ENCODE measurements at places on chromosomes 11 and 22. TPM values are rescaled to one million over a fixed set of nuclear protein-coding genes. Genes with fewer than 3 reads are reported as not detected.

DNA sequence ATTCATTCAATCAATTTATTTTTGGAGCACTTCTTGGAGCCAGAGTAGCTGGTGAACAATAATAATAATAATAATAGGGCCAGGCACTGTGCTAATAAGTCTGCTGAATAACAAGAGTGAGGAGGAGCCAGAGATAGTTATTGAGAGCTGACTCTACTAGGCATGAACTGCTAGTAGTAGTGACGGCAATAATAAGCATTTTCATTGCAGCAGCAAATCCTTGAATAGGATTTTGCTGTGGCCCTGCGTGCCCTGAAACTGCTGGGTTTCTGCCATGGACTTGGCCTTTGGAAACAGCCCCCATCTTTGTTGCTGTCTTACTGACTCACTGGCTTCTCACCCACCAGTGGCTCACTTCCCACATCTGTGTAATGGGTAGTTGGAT, 545.9 kb downstream of the MIAT start:
- no peak for DNase-seq

DNA sequence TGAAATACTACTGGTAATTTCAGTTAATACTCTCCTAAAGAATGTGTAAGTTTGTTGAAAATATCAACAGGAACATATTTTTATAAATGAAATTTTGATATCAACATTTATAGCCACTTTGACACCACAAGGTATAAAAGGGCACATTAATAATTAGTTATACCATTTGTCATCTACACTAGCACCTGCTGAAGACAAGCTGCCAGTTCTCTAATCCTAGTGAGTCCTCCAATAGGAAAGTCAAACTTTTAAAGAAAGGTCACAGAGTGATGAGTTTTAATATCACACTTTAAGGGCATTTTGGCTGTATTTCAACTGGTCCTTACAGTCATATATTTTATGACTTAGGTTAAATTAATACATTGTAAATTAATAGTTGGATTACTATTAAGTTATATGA, 52.3 kb downstream of the APOL5 start:
- DNase-seq = no peak

The MGAT3 gene
- not detected for total RNA-seq

The PITPNM1 gene
- 4.8 TPM for total RNA-seq

- DNase-seq = no peak
Measured at GRCh38 chr11:45395947-45396346, 109.8 kb upstream of the SYT13 start.

DNA sequence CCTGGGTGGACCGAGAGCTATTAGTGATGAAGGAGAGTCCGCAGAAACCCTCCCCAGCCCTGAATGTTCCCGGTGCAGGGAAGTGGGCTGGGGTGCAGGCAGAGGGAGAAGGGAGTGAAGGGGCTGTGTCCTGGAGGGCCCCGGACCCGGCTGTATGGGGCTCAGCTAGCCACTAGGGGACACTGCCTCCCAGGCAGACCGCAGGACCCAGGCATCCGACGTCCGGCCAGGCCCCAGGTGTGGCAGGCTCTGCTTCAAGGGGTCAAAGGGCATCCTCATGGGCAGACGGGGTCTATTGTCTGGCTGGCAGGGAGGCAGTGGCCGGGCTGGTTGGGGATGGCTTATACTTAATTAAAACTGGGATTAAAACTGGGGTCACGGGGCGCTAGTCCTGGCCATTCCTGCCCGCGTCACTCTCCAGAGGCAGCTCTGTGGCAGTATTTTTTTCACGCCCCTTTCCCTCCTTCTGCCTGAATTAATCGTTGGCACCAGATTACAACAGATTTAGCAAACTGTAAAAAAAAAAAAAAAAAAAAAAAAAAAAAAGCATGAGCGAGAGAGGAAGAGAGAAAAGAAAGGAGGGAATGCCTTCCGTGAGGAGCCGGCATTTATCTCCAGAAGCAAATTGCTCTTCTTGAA, 5.1 kb downstream of the FLRT1 start:
- DNase-seq = peak; percentile 17

The PKP3 gene
- total RNA-seq = 0.68 TPM

DNA sequence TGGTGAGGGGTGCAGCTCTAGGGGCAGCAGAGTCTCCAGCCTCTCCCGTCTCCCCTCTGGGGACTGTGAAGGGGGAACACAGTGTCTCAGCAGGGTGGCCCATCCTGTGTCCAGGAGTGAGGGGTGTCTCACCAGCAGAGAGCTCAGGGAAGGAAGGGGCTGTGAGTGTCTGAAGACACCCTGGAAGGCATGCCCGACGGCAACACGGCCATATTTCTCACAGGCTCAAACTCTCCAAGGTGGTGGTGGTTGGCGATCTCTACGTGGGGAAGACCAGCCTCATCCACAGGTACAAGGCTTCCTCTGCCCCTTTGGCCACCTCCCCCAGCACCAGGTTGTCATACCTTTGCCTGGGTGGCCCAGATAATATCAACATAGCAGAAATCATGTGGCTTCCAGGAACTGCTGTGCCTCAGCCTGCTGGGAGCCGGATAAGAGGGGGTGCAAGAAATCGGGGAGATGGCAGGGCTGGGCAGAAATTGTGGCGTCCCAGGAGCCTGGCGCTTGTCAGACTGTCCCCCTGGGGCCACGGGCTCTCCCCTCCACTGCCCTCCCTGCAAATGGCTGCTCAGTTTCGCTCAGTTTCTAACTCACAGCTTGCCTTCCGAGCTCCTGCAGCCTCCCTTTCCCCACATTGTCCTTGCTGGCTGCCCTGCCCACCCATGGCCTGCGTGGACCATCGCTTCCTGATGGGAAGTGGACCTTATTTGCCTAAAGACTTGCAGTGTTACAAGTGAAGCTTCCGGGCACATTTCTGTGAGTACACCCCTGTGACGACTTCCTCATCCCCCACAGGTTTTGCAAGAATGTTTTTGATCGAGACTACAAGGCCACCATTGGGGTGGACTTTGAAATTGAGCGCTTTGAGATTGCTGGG, 7.2 kb downstream of the RAB36 start:
- DNase-seq = peak; percentile 14

The SLC35C1 gene
- total RNA-seq = 4.8 TPM

The OR51B2 gene
- total RNA-seq = not detected

The APOBEC3A gene
- not detected for total RNA-seq

DNA sequence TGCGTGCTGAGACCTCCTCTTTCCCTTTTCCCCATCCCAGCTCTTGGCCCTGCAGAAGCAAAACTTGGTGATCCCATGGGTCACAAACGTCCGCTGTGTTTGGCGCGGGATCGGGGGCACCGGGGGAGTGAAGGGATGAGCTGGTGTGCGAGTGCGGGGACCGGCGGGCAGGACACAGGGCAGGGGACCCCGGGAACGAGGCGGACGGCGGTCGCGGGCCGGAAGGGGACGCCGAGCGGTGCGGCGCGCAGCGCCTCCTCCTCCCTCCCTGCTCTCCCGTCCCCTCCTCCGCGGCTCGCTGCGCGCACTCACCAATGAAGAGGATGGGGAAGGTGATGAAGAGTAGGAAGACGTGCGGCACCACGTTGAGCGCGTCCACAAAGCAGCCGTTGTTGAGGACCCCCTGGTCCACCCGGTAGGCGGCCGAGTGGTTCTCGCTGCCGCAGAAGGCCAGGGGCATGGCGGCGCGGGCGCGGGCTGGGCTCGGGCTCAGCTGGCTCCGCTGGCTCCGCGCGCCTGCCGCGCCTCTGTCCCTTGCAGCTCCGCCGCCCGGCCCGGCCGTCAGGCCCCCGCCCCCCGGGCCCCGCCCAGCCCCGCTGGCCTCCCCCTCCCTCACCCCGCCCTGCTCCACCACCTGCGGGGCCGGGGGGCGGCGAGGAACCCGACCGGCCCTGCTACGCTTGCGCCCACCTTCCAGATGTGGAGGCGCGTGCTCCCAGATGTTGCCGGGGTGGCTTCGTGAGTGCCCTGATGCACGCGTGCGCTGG, at the start of gene ABCC8:
Gene ABCC8 (minus strand): TSS at position 529 of the 767 bp plus-strand sequence. CDS start 69 bp downstream, at position 460.
- no peak for DNase-seq

The OVOL1 gene
- total RNA-seq = not detected

The CD3D gene
- not detected for total RNA-seq

DNA sequence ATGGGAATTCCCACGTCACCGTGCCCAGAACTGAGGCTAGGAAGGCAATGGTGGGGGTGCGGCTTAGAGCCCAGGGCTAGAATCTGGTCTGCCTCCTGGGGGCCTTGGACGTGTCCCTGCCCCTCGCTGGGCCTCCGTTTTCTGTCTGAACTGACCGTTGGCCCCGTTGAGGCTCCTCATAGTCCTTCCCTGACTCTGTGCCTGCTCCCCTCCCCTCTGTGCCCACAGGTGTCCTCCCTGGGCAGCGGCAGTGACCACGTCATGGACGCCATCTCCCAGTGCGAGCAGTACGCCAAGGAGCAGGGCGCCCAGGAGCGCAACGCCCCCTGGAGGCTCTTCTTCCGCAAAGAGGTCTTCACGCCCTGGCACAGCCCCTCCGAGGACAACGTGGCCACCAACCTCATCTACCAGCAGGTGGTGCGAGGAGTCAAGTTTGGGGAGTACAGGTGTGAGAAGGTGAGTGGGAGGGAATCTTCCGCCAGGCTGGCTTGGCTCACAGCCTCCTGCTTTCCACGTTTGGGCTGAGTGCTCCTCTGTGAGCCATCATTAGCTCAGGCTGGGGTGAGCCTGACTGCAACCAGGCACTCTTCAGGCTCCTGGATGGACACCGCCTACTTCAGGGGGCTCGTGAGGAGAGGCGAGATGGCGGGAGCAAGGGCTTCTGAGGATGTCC, 63.9 kb downstream of the MYO7A start:
- DNase-seq = peak; percentile 71

DNA sequence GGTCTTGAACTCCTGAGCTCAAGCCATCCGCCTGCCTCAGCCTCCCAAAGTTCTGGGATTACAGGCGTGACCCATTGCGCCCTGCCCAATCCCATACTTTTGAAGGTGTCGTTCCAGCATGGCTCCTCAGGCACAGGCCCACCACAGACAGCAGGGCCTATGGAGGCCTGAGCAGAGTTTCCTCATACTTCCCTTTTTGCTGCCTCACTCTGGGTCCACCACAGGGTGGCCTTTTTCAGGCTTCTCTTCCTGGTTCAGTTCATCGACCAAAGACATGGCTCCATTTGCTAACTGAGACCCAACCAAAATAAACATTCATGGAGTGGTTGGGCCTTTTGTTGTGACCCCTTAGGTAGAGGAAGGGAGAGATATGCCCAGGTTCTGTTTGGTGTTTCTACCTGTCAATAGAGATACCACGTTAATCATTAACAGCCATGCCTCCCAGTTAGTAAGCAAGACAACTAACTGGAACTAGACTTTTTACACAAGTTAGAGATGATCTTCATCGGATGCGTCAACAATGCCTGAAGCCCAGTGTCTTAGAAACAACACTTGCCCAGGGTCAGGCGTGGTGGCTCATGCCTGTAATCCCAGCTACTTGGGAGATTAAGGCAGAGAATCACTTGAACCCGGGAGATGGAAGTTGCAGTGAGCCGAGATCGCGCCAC, 35.1 kb downstream of the TRIOBP start:
- DNase-seq = no peak

- DNase-seq = peak; percentile 2
Measured at GRCh38 chr11:107014871-107015270, 3.4 kb downstream of the GUCY1A2 start.

GRCh38 chr11:95831198-95831883, 41.0 kb downstream of the CEP57 start:
- DNase-seq = peak; percentile 5

- no peak for DNase-seq
Measured at GRCh38 chr11:134691985-134692384, 279.9 kb upstream of the B3GAT1 start.

The C22orf42 gene
- total RNA-seq = not detected

DNA sequence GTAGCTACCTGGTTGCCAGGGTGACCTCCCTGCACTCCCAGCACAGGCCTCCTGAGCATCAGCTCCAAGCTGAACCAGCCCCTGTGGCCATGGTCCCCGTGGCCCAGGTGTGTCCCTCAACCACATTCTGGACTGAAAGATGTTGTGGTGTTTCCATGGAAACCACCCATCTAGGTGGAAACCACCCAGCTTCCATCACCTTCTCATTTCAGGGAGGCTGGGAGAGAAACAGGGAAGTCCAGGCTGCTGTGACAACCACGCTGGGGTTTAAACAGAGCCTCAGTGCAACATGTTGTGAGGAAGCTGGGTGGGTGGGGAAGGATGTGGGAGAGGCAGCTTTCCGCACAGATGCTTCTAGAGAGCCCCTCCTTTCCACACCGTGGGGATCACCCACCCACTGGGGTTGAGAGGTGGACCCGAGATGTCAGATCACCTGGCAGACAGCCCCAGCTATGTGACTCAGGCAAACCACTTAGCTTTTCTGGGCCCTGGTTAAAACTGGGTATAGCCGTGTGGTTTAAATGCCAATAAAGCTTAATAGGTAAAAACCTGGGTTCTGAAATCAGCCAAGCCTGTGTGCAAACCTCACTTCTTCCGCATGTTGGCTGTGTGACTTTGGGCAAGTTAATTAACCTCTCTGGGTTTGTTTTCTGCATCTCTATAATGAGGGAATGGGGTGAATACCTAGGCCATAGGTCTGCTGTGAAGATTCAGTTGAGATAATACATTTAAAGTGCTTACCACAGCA, 46.4 kb downstream of the CD82 start:
- DNase-seq = no peak

DNA sequence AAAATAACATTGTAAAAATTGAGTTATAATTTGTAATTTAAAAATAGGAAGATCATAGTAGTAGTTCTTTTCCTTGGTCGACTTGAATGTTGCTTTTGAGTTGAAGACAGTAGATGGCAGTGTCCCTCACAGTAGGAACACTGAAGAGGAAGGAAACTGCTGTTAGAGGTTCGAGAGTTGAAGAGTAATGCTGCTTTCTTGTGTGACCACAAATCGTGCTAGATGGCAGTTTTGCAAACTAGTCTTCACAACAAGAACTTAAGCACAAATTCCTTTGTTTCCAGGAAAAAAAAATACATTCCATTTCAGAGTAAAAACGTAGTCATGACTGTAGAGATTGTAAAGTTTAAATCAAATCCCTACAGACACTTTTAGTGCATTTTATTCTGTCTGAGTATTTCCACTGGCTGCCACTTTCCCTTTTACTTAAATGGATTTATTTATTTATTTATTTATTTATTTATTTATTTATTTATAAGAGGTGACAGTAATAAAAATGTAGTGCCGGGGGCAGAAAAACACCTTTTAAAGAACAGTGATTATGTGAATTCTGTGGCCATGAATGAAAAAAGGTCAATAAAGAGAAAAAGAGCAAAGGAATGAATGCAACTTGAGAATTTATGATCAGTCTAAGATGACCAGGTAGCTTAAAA, 54.6 kb downstream of the SPECC1L start:
- DNase-seq = peak; percentile 92

DNA sequence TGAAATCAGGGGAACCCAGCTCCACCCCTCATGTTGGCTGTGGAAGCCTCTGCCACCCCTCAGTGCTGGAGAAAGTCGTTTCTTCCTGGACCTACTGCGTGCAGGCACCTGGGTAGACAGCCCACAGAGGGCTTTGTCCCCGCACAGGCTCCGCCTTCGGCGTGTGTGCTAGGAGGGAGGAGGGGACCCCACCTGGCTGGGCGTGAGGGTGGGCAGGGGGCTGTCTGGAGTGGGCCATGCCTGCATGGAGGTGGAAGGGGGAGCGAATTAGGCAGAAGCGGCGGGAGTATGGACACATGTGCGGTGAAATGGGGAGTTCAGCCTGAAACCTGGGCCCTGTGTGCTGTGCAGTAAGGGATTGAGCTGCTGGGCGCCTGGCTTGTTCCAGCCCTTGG, 49.3 kb downstream of the FBLN1 start:
- no peak for DNase-seq

- DNase-seq = no peak
Measured at GRCh38 chr11:6111673-6112072, 4.2 kb downstream of the OR56B4 start.
